ENCODE measurements at places on chromosomes 7 and 10.

- no peak for DNase-seq
Measured at GRCh38 chr10:5762531-5762930, 50.7 kb downstream of the GDI2 start.

GRCh38 chr7:26423436-26423835 lies 131.8 kb downstream of the SNX10 start:
- no peak for DNase-seq

- DNase-seq, result peak; percentile 65
Measured at GRCh38 chr7:131546583-131547141, 9.8 kb downstream of the PODXL start.

DNA sequence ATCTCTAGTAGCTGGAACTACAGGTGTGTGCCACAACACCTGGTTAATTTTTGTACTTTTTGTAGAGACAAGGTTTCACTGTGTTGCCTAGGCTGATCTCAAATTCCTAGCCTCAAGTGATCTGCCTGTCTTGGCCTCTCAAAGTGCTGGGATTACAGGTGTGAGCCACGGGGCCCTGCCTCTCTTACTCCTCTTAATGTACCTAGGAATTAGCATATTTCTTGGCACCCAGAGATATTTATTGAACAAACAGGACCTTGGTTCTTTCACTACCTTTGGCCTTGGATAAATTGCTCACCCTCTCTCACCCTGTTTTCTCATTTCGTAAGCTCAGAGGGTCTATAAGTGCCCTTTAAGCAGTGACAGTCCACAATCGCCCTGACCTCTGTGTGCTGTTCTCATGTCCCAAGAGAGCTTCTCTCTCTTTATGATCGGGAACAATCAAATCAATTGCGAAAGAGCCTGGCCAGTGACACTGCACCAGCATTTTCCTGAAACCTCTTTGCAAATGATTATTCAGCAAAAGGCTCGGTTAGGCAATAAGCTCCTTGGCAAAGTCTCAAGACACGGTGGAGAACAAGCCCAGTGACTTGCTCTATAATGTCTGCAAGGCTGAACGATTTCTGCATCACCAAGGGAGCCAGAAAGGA lies 117.7 kb downstream of the APBB1IP start:
- no peak for DNase-seq

- DNase-seq, result peak; percentile 96
Measured at GRCh38 chr7:66628361-66629221, at the start of gene KCTD7. TSS of gene KCTD7 (plus strand) at chr7:66628881. CDS start at chr7:66629065, 184 bp downstream.

DNA sequence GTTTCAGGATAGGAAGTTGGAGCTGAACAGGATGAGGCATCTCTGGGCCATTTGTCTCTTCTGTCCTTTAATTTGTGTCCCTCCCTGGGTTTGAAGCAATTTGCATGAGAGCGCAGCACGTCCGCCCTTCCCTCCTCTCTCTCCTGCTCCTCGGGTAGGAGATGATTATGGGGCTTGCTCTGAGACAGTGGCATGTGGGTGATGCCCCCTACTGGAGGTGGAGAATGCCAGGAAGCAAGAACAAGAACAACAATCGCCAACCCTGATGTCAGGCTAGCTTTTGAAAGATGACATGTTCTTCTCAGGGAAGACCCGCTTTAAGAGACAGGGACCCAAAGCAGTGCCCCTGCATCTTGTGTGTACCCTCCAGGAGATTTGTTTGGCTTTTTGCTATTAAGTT lies 63.9 kb upstream of the LOXL4 start:
- peak; percentile 24 for DNase-seq

DNA sequence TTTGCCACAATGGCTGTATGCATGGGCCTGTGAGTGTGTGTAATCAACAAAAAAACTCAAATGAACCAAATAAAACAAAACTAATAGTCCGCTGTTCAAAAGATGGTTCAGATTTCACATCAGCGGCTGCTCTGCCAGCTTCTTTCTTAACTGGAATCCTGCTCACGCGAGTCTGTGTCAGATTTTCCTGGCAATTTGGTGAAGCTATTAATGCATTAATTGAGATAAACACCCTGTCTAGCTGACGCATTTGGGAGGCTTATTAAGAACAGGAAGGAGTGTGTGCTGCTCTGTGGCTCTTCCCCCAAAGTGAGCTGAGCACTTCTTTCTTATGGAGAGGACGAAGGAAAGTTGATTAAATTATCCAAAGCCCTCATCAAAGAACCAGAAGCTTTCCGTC lies 336.6 kb upstream of the MKI67 start:
- no peak for DNase-seq

- no peak for DNase-seq
Measured at GRCh38 chr7:23114896-23115295, 9.3 kb downstream of the KLHL7 start.

- no peak for DNase-seq
Measured at GRCh38 chr10:96416643-96417042, 57.8 kb upstream of the OPALIN start.

DNA sequence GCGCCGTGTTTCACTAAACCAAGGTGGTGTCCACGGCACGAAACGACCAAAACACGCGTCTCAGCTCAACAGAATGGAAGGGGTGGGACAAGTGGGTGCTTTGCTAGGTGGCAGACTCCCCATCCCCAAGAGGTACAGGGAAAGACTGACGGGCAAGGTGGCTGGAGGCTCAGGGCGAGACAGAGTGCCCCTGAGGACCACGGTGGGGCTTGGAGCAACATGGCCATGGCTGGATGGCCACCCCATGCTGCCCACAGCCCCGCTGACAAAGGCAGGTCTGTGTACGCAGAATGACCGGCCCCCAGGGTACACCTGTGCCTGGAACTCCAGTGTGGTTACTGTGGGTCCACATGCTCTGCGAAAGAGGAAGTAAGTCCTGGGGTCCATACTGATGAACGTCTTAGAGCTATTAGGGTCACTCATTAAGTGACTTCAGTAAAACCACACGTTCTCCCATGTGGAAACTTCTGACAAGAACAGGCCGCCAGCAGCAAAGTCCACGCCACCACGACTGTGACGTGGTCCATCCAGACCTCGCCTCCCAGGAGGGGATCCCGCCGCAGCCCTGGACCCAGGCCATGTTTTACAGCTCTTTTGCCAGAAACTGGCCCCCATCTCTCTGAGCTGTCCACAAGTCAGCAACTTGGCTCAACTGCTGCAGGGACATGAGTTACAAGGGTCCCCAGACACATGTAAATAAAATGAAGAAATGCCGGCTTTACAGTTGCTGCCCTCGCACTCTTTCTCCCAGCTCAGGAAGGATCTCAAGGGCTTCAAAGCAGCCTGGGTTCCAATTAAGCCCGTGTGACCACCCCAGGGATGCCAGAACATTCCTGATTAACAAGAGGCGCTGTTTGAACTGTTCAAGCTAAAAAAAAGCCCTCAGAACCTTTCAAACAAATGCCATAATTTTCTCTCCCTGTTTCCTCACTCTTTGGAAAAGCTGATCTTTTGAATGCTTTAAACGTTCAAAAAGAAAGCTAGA lies 66.8 kb downstream of the MAD1L1 start:
- DNase-seq, result no peak

DNA sequence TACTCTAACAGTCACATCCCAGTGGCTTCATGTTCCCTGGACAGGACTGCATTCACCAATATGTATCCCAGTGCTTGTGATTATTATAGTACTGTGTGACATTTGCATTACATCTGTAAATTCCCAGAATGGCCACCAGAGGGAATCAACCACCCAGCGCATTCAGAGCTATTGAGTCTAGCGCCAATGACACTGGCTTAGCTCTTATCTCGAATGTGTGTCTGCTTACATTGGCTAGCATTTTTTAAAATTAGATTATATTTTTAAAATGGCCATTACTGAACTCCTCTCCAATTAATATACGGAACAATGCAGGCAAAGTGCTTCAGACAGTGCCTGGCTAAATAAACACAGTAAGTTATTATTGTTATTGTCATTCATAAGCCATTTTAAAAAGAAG lies 36.3 kb downstream of the TRIL start:
- DNase-seq, result peak; percentile 52

- no peak for DNase-seq
Measured at GRCh38 chr7:116271963-116272886, 61.9 kb downstream of the TES start.

Measured in DND-41 (cell line).